Astrocyte of the spinal cord (primary cell): ENCODE measurements at places on chromosomes 2 and 18.

DNA sequence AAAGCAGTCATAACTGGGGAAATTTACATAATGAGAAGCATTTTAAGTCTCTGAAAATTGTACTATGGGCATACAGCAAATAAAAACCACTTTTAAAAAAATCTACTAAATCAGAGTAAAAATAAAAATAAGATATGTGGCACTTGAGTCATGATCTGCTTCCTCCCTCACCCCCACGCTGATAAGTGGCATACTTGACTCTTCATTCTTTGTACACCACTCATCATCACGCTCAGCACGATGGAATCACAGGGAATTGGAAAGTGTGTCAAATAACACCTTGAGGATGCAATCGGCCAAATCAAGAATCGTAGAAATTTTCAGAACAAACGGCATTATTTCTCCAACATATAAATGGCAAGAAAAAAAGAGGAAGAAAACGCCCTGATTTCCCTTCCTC is 41.1 kb upstream of the REG3G start:
- no peak for DNase-seq

- no peak for DNase-seq
Observed at GRCh38 chr18:74499633-74500032, 3.5 kb downstream of the CNDP2 start.

DNA sequence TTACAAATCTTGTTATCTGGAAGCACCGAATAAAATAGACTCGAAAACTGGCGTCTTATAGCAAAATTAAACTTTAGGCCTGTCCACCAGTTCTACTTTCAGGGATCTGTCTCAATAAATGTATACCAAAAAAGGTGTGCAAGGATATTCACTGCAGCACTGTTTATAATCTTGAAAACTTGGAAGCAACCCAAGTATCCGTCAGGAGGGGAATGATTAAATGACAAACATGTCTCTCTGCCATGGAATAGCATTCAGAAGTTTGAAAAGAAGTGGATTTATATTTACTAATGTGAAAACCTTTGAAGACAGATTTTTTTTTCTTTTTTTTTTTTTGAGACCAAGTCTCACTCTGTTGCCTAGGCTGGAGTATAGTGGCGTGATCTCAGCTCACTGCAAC is 32.3 kb upstream of the SATB2 start:
- no peak for DNase-seq

DNA sequence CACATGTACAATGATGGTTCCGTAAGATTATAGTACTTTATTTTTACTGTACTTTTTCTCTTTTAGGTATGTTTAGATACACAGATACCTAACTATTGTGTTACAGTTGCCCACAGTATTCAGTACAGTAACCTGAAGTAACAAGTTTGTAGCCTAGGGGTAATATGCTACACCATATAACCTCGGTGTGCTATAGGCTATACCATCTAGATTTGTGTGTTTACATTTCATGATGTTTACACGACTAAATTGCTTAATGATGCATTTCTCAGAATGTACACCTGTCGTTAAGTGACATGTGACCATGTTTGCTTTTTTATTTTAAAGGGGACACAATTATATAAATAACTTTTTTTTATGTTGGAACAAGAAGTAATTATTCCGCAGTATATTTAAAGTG is 34.5 kb downstream of the PIK3C3 start:
- DNase-seq: no peak

DNA sequence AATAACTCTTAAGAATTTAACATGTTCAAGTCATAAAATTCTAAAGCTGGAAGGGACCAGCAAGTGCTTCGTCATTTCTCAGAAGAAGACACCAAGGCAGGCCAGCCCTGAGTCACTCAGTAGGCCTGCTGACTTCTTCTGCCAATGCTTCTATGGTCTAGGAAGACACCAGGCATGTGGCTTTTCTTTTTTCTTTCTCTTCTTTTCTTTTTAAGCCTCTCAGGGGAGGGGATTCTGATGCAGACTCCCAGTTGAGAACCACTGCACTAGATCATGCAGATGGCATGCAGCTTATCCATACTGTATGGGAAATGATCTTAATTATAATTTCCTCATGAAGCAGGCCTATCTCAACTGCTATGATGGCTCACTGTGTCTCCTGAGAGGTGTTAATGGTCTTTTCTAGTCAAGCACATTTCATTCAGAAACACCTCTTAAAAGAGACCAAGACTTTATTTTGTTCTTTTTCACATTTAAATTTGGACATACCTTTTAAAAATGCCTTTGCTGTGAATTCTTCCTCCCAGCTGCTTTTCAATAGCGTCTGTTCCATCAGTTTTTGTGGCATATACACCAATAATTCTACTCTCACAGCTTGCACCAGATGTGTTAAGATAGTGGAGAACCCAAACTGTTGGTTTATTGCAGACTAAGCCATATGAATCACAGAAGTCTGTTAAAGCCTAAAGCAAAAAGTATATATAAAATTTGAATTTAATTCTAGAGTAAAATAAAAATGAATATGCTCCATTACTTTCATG is 11.3 kb downstream of the KCTD18 start:
- no peak for DNase-seq

- DNase-seq: no peak
Observed at GRCh38 chr2:35864141-35864540, 491.4 kb upstream of the CRIM1 start.
